ENCODE measurements at places on chromosomes 6 and 20.
A peak's percentile ranks its signal among the peaks of the same experiment; 100 is the strongest.

DNA sequence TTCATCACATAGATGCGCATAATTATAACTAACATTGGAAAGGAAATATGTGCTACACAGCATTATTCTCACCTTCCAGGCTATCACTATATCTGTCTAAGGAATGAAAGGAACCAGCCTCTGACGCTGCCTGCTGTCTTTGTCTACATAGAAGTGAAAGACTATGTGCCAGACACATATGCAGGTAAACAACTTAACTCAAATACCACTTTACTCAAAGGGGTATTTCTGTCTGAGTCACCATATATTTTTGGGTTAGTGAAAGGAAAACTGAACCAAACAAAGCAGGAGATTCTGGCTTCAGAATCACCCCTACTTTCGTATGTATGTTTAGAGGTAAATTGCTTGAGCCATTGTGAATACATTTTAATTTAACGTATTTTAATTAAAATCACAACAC lies 328.6 kb upstream of the PLCB4 start:
- DNase-seq: no peak

GRCh38 chr6:37244430-37245310 lies 12.9 kb upstream of the TBC1D22B start:
- peak; percentile 42 for DNase-seq

- no peak for DNase-seq
Measured at GRCh38 chr6:29745855-29746449, 22.7 kb downstream of the HLA-F start.

DNA sequence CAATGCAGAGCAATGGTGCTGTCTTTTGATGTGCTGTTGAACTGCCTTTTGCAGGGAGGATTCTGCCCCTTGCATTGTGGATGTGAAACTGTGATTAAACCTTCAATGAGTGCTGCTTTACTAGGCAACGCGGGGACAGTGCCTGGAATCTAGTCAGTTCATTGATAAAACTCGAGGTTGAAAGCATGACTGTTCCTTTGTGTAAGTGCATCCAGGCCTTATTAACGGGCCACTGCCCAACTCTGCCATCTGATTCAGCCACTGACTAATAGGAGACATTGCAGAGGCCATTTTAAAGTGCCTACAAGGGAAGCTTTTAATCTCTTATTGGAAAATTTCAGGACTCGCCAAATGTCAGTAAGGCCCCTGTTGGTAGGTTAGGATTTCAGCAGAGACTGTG lies 49.3 kb downstream of the SLC35F1 start:
- DNase-seq: no peak

GRCh38 chr6:125157725-125158124 lies 4.2 kb downstream of the TPD52L1 start:
- DNase-seq: no peak

DNA sequence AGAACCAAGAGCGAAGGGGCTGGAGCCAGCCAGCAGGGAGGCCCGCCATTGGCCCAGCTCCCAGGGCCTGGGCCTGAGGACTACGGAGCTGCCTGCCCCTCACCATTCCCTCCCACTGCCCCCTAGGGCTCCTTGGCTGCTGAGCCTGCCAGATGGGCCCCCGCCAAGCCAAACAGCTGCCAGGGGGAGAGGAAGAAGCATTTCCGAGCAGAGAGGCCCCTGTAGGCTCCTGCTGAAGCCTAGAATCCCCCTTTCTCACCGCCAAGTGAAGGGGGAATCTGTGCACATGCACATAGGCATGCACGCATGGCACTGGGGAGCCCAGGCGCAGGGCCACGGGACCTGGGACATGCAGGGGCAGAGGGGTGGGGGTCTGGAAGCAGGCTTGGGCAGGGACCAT lies 28.5 kb upstream of the MRPS18A start:
- DNase-seq: no peak

GRCh38 chr6:158599635-158600034 lies 39.7 kb downstream of the TMEM181 start:
- DNase-seq: no peak

DNA sequence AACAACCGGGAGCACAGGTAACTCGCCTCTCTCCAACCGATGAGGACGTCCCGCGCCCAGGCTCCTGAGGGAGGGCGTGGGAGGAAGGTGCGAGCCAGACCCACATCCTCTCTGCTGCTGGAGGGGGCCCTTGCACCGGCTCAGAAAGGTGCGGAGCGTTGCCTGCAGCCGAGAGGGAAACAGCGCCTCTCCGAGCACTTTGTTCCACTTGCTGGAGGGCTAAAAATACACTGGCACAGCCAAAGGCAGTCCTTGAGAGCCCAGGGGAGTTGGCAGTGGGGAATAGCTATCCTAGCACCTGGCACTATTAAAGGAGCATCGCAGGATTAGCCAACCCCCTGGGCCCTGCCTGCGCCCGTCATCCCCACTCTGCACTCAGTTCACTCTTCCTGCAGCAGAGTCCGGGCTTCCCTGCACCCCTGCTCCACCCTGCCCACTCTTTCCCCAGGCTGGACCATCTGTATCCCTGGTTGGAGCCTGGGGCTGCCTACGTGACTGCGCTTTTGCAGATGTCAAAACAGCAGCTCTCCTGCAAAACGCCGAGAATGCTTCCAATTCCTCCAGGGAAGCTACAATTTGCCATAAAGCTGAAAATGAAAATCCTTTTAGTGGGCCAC lies 108.9 kb downstream of the SNX5 start:
- DNase-seq: no peak

DNA sequence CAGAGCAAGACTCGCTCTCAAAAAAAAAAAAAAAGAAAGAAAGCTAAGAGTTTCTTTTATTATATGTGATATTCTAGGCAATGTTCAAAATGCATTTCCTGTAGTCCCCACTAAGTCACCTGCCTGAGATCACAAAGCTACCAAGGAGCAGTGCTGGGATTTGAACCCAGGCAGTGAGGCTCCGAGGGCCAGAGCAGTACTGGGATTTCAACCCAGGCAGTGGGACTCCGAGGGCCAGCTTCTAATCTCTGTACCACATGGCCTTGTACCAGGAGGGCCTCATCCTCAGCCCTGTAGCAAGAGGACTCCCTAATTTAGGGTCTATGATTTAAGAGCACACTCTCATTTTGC lies 39.7 kb downstream of the ZMYND8 start:
- no peak for DNase-seq

GRCh38 chr6:151071295-151071694 lies 168.5 kb upstream of the AKAP12 start:
- DNase-seq: no peak

GRCh38 chr6:105294129-105294528 lies 108.8 kb downstream of the PREP start:
- DNase-seq: no peak

DNA sequence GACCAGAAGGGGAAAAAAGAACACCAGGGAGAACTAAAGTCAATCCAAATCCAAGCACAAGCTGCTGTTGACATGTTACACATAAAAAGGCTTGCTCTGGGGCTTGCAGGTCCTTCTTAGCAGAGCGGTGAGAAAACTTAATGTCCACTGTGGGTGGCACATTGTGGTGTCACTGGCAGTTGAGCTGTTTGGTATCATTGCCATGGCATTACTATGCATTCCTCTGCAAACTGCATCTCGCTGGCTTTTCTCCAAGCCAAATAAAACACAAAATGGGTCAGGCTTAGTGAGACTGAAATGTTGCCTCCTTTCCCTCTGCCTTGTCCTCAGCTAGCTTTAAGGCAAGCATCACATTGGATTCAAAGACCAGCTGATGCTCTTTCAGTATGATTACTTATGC lies 40.9 kb downstream of the LY86 start:
- DNase-seq: no peak

DNA sequence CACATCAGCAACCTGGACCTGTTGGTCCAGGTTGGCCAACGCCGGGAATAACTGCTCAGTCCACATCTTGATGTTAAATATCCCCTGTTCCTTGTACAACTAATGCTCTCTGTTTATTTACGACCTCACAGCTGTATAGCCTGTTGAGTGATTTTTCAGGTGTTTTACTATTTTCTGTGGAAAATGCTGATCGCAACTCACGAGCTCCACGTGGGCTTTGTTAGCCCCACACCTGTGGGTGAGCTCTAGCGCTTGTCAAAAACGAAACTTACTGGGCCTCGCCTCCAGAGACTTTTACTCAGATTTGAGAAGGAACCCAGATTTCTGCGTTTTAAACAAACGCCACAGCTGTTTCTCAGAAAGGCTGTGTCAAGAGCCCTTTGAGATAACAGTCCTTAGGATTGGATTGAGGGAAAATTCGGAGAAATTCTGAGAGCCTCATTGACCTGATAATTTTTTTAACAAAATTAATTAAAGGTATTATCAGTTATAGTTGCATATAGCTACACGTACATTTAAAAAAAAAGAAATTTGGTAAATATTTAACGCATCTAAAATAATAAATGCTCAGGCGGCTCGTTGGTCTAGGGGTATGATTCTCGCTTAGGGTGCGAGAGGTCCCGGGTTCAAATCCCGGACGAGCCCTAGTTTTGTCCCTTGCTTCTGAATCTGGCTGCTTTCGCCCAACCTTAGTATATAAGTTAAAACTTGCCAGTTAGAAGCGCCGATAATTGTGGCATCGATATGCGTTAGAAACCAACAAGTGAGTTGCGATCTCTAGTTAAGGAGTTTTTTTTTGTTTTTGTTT lies 16.7 kb downstream of the HMGN4 start:
- DNase-seq: peak; percentile 73

DNA sequence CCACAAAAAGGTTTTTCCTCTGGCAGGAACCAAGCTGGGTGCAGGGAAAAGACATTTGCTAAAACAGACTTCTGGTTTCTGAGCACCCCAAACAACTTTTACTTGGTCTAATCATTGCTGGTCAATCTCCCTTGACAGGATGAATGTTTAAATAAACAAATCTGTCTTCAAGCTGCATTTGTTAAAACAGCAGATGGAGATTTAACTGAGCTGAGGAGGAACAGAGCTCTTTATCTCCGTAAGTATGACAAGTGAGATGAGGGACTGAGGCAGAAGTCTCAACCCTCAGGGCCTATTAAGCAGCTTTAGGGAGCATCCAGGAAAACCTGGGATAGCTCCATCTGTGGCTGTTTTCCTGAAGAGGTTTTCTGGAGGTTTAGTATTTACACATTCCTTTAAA lies 40.6 kb downstream of the NINL start:
- DNase-seq: no peak

DNA sequence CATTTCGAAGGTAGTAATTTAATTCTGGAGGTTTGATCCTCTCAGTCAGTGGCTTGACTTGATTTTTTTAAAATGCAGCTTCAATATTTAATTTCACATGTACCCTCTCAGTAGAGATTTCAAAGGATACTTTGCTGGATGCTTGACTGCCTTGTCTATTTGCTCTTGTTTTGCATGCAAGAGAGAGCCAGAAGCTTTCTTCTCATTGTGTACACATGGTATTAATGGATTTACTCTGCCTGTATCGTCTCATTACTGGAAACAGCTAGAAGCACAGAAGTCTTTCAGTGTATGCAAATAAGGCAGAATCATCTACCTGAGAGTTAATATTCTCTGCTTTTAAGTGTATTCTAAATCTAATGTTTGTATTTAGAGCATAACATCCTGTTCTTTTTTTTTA lies 84.3 kb upstream of the FOXO3 start:
- DNase-seq: no peak

- peak; percentile 79 for DNase-seq
Measured at GRCh38 chr6:10886691-10887502, at the start of gene SYCP2L. Gene SYCP2L, plus strand, starts transcription at chr6:10887052. Its CDS starts 75 bp downstream, at chr6:10887127.

DNA sequence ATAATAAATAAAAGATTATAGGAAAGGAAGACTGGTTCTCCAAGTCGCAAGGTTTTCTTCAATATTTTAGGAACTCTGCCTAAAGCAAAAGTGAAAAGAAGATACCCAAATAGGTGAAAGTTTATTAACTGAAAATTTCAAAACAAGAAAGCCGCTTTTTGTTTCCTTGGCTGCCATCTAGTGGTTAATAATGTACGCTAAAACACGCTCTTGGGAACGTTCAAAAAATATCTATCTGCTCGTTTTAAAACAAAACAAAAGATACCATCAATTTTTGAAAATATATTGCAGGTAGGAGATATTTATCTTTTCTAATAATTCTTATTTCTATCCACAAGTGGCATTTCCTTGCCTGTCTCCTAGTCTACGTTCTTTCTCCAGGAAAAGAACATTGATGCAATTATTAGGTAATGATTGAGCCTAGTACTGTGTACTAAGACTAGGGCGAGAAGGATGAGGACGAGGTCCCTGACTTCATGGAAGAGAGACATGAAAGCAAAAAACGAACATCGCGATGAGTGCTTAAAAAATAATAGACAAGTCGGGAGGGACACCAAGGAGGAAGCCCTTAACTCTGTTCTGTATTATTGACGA lies 97.2 kb downstream of the SPTLC3 start:
- DNase-seq: peak; percentile 57

GRCh38 chr6:7142918-7143475 lies 35.2 kb downstream of the RREB1 start:
- no peak for DNase-seq

DNA sequence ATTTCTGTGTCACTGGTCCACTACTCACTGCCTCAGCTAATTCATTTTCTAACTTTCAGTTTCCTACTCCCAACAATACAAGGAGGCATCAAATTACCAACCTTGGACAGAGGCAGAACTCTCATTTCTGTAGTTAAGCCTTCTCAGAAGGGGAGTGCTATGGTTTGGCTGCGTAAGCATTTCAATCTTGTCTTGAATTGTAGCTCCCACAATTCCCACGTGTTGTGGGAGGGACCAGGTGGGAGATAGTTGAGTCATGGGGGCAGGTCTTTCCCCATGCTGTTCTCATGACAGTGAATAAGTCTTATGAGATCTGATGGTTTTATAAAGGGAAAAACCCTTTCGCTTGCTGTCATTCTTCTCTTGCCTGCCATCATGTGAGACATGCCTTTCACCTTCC lies 22.9 kb downstream of the HLA-DRA start:
- DNase-seq: peak; percentile 66

DNA sequence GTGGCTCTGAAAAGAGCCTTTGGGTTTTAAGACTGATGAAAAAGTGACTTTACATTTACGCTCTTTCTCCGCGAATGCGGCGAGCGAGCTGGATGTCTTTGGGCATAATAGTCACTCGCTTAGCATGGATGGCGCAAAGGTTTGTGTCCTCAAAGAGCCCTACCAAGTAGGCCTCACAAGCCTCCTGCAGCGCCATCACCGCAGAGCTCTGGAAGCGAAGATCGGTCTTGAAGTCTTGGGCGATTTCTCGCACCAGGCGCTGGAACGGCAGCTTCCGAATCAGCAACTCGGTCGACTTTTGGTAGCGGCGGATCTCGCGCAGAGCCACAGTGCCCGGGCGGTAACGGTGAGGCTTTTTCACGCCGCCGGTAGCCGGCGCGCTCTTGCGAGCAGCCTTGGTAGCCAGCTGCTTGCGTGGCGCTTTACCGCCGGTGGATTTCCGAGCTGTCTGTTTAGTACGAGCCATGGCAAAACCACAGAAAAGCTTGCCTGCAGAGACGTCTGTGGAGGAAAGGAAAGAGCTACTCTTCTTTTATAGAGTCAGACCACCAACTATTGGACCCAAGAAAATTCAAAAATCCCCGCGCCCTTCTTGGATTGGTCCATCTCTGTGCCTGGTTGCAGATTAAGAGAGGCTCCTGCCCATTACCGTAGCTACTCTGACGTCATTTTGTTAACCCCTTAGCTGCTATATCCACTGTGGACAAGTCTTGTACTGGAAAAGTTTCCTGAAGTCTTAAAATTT lies 55.5 kb upstream of the HFE start:
- DNase-seq: peak; percentile 86

- DNase-seq: peak; percentile 45
Measured at GRCh38 chr20:63846128-63846771, 15.0 kb upstream of the ABHD16B start.

DNA sequence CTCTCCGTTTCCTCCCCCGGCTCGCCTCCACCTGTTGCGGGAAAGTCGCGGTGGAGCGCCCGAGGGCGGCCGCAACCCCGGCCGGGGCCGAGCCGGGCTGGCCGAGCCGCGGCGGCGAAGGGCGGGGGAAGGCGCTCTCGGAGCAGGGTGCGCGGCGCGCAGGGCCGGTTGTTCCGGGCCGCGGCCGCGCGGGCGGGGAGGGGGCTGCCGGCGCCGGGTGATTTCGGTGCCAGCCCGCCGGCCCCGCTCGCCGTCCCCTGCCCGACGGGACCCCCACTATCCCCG lies 235 bp downstream of the MAP7 start:
- no peak for DNase-seq
